Hair follicular keratinocyte (primary cell): ENCODE measurements at places on chromosomes 12 and 14. TPM values are rescaled to one million over a fixed set of nuclear protein-coding genes. Genes with fewer than 3 reads are reported as not detected.

Gene CHGA
- not detected in 2 replicates for total RNA-seq

Gene ATP6V1D
- 69.4 and 70.5 TPM in 2 replicates for total RNA-seq

Gene SART3
- total RNA-seq, result 26.6 and 49.3 TPM in 2 replicates

Gene LMNTD1
- not detected in 2 replicates for total RNA-seq

Gene SCARB1
- total RNA-seq, result 45.3 and 68.3 TPM in 2 replicates

Gene ZFYVE1
- total RNA-seq, result 9.2 and 9.4 TPM in 2 replicates

Gene GLT8D2
- total RNA-seq, result 10.7 and 15.4 TPM in 2 replicates

Gene LRRK2
- 0.38 and 0.39 TPM in 2 replicates for total RNA-seq

Gene ANKRD33
- not detected in 2 replicates for total RNA-seq

Gene LMO3
- 0.04 TPM in 1 of 2 replicates, not detected in the other for total RNA-seq

Gene CEBPE
- not detected in 2 replicates for total RNA-seq

Gene CABP1
- 0.30 TPM in 1 of 2 replicates, not detected in the other for total RNA-seq

Gene AJUBA
- 144 and 157 TPM in 2 replicates for total RNA-seq

Gene TNFRSF1A
- total RNA-seq, result 167 and 186 TPM in 2 replicates

Gene SCYL2
- 23.2 and 27.3 TPM in 2 replicates for total RNA-seq

Gene TBC1D30
- 0.30 and 0.39 TPM in 2 replicates for total RNA-seq
